ENCODE measurements at places on chromosomes 12 and 14.

- DNase-seq, result no peak
Observed at GRCh38 chr12:59010941-59011340, 90.6 kb upstream of the LRIG3 start.

- DNase-seq, result no peak
Observed at GRCh38 chr12:66964629-66965028, 285.8 kb upstream of the GRIP1 start.

DNA sequence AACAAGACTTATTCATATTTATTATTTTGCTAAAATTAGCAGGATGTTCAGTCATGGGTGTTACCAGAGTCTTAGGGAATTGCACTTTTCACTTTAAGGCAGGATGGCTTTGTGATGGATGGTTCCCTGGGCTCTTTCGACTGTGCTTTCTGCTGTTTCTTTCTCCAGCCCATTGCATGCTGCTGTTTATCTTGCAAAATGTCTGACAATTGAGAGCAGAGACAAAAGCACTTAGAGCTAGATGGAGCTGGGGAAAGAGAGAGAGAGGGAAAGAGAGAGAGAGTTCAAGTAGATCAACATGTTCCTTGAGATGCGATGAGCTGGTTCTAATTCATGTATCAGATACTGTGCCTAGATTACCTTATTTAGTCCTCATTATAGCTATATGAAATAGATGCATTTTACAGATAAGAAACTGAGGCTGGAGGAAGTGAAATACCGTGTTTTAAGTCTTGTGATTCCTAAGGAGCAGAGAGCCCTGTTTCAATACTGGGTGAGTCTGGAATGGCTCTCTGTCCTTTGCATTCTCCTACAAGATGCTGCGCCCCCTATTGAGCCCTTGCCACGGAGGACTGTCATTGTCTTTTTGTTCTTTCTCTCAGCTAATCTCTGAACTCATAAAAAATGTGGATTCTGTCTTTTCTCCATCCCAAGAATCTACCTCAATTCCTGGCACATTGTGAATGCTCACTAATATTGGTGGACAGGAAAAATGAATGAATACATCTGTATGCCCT lies 227.9 kb downstream of the ALG10B start:
- DNase-seq, result no peak

DNA sequence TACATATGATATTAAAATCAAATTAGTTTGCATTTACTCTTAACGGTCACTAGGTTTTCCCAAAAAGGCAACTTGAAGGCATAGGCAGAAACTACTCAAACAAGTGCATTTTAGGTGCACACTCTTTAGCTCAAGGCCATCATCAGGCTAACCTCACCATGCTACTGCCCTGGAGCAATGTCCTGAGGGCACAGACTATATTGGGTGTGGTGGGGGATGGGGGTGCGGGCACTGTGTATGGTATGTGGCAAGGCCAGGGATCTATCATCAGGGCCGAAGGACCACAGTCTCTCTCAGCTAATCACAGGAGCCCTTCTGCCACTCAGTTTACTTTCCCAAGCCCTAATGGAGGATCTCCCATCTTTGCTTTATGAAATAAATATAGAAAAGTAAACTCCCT lies 51.9 kb downstream of the SH2B3 start:
- no peak for DNase-seq

GRCh38 chr12:29035112-29035511 lies 114.0 kb upstream of the FAR2 start:
- no peak for DNase-seq

DNA sequence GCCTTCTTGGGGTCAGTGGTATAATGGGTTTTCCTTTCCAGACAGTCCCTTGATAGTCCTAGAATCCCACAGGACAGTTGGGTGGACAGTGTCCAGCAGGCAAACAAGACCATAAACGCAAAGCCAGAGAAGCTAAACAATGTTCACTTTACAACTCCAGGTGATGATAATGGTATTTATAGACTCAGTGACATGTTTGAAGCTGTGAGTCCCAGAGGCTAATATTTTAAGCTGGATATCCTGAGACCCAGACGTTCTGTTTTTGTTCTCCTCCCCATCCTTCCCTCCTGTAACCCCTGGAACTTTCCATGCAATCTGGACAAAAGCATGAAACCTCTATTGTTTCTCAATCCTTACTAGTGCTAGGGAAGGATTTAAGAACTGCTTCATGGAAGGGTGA lies 121.0 kb downstream of the ZFP36L1 start:
- no peak for DNase-seq

- no peak for DNase-seq
Observed at GRCh38 chr14:34119107-34119858, 168.4 kb upstream of the EGLN3 start.

- DNase-seq, result no peak
Observed at GRCh38 chr12:99287136-99287535, 360.4 kb upstream of the GARIN6 start.

GRCh38 chr14:35398071-35398584 lies 6.4 kb downstream of the NFKBIA start:
- no peak for DNase-seq

DNA sequence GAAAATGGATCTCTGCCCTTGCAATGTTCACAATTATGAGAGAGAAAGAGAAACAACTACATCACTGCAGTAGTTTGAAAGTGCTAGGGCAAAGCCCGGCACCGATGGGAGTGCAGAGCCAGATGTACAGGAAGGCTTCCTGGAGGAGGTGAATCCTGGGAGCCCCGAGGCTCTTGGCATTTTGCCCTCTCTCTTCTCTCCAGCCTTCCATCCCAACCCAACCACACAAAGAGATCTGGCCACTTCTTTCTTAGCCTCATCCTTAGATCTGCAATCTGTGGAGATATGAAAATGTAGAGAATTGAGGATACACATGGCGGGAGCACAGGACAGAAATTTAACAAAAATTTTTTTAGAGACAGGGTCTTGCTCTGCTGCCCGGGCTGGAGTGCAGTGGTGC lies 3.3 kb upstream of the PAPLN start:
- DNase-seq, result no peak

DNA sequence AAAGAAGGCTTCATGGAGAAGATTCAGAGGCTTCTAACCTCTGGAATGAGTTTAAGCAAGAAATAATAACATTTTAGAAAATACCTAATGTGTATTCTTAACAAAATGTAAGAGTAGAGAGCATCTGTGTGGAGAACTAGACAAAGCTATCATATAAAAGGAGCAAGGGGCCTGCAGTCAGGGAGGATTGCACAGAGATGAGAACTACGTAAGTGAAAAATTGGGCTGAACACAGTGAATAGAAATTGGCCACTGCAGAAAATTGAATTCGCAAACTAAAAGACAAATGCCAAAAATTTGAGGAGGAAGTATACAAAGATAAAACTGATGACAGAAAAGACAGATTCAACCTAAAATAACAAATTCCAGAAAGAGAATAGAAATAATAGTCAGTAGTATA lies 92.8 kb downstream of the TGFB3 start:
- no peak for DNase-seq

GRCh38 chr12:67107751-67108269 lies 161.3 kb upstream of the CAND1 start:
- DNase-seq, result no peak

GRCh38 chr12:40635141-40635731 lies 57.0 kb upstream of the CNTN1 start:
- no peak for DNase-seq

DNA sequence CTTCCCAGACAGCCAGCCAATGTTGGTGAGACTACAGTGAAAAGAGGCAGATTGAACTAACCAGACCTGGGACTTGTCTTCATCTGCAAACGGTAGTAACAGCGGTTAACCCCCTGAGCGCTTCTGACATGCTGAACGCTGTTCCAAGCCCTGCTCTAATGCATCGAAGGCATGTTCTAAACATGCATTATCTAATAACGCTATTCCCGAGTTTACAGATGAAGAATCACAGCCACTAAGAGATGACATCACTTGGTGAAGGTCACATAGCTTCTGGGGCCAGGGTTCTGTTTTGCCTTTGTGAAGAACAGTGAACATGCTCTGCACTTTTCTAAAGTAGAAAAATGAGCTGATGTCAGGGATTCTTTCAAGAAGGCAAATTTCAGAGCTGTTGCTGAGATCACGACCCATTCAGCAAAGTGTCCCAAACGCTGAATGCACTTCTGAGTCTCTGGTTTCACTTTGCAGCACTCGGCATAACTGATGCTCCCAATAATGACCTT lies 56.0 kb downstream of the FOS start:
- no peak for DNase-seq

- no peak for DNase-seq
Observed at GRCh38 chr14:100604709-100605108, 17.5 kb upstream of the BEGAIN start.

GRCh38 chr12:41917181-41917580 lies 227.5 kb downstream of the GXYLT1 start:
- DNase-seq, result no peak

DNA sequence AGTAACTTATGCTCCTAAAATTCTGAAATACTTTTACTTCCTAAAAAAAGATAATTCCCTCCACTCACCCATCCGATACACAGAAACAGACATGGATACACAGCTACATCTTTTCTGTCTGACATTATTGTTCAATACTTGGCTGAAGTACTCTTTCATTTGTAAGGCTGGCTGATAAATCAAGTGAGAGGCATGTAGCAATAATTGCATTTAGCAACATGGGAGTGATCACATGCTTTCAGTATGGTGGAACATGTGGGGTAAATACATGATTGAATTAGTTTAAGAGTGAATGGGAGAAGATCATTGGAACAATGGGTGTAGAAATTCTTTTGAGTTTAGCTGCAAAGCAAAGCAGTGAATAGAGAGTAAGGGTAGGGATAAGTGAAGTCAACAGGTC lies 25.6 kb downstream of the PTPRQ start:
- no peak for DNase-seq

DNA sequence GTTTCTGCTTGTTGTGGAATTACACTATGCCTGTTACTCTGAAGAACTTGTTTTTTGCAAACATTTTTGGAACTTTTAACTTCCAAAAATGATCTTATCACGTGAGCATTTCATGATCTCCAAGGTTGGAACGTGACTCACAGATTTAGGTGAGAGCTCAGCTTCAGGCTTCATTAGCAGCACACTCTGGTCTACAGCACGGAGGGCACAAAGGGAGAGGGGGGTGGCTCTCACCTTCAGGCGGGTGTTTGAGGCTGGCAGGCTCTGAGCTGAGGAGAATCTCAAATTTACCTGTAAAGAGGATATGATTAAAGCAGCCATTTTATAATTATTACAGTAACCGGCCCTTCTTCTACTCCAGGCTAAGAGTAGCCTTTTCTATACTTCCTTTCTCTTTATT lies 45.3 kb upstream of the PZP start:
- no peak for DNase-seq

DNA sequence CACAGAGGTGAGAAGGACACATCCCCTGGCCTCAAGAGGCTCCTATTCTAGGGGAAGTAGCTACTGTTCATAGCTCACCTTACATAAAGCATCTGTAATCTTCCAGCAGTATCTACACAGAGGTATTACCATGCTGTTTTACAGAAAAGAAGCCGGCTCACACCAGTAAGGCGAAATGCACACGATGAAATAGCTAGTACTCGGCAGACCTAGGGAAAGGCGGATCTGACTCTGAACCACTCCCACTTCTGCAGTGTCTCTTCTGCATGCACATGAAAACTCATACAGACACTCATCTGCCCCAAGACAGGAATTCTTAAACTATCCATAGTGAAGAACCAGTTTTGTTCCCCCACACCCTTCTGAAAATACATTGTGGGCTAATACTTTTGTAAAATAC lies 73.6 kb downstream of the IQSEC3 start:
- no peak for DNase-seq

GRCh38 chr14:103499709-103500108 lies 22.9 kb downstream of the CKB start:
- no peak for DNase-seq

- DNase-seq, result no peak
Observed at GRCh38 chr14:41498959-41499358, 107.7 kb upstream of the LRFN5 start.

- DNase-seq, result no peak
Observed at GRCh38 chr12:33488036-33488435, 48.4 kb upstream of the SYT10 start.

DNA sequence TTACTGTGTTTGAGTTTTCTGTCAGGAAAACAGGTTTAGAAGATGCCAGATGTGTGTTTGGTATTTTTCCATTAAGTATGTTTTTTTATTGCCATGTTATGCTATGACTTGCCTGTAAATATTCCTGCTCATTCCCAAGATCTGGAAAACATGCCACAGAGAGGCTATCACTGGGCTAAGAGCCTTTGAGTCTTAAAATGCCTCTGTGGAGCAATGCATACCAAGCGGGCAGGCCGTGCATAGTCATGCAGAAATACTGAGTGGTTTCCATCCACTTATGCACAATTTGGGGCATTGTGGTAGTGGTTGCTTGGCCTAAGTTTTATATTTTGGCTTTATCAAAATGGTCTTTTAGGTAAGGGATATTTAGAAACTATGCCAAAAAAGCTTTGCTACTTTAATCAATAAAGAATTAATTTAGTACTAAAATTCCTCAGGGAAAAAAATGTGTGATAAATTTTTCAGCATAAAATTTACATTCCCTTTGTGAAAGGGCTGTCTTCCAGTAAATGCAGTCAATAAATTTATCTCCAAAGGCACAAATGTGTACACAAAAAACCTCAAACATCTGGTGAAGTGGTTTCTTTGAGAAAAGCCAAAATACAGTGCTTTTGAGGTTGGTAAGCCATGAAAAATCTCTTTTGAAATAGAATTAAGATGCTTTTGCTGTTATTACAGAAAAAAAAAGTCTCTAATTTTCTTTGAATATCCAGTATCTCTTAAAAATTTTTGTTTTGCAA lies 341.3 kb upstream of the FBXO33 start:
- no peak for DNase-seq

GRCh38 chr14:104171895-104172294 lies 33.5 kb downstream of the KIF26A start:
- DNase-seq, result no peak

DNA sequence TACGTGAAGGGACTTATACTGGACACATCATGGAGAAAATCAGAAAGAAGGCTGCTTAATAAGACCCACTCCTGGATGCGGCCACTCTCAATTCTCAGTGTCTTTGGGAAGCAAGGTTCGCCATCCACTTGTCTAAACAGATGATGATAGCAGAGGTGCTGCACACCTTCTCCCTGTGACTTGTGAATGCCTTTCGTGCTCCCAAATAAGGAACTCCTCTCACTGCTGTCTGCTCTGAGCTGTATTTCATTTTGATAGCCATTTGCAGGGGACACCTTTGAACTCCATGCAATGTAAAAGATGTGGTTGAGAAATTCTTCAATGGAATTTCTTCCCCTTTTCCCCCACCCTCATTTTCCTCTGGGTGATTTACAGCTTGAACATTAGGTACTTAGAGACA lies 11.6 kb downstream of the RMST start:
- DNase-seq, result no peak

- DNase-seq, result no peak
Observed at GRCh38 chr12:7242176-7243101, 53.0 kb downstream of the PEX5 start.
